ENCODE measurements at places on chromosomes 1 and 21.
A peak's percentile ranks its signal among the peaks of the same experiment; 100 is the strongest.

DNA sequence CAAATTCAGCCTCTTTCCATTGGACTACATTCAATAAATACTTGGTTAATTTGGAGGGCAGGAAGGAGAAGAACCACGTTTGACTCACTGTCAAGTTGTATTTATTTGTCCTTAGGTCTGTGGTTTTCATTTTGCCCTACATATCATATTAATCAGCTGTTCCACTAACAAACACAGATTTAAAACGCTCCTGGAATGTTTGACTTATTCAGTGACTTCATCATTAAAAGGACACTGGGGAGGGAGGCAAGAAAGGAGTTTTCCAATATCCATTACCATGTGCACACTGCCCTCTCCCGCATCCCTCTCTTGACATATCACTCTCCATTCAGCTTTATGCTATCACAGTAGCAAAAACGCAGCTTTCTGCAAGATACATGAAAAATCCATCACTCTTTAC lies 98.2 kb upstream of the C1orf87 start:
- DNase-seq, result no peak

DNA sequence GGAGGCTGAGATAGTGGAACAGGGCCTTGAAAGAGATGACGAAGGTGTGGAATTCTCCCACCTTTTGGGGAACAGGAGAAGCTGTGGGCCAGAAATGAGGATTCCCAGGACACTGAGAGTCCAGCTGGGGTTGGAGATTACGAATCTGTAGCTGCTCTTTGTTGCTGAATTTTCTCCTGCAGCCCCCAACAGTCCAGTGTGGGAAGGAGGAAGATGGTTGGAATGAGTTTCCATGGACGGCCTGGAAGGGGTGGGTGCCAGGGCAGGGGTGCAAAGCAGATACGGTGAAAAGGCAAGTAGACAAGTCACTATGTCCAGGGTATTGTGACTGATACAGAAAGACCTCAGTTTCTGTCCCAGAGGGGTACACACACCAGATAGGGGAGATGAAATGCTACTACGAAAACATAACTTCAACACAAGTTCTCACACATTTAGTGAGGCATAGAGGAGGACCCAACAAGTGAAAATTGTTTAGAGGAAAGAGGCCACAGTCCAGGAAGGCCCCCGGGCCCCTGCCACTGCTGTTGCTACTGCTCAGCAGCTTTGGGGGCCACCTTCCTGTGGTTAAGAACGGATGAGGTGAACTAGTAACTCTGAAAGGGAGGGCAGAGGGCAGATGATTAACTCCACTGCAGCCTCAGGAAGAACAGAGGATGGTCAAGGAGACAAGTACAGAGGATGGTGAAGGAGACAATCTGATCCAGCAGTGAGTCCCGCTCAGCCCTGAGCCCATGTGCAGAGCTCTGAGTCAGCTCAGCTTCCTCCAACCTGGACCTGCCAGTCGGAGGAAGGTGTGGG lies 7.3 kb downstream of the CD244 start:
- no peak for DNase-seq

DNA sequence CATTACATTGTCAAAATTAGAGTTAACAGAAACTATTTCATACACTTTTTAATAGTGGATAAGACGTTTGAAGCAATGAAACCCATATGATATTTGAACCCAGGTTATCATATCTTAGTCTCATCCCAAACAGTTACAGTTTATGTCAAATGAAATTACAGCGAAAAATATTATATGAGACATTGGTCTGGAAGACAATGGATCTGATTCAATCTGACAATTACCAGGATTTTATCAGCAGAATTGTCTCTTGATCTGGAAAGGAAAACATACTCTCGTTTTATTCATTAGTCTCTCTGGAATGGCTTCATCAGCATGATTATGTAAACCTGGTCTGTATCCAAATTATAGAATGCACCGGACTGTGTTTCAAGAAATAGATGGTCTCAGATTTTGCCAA lies 818.6 kb downstream of the NCAM2 start:
- DNase-seq, result no peak

GRCh38 chr1:221530791-221531190 lies 211.1 kb downstream of the DUSP10 start:
- no peak for DNase-seq

DNA sequence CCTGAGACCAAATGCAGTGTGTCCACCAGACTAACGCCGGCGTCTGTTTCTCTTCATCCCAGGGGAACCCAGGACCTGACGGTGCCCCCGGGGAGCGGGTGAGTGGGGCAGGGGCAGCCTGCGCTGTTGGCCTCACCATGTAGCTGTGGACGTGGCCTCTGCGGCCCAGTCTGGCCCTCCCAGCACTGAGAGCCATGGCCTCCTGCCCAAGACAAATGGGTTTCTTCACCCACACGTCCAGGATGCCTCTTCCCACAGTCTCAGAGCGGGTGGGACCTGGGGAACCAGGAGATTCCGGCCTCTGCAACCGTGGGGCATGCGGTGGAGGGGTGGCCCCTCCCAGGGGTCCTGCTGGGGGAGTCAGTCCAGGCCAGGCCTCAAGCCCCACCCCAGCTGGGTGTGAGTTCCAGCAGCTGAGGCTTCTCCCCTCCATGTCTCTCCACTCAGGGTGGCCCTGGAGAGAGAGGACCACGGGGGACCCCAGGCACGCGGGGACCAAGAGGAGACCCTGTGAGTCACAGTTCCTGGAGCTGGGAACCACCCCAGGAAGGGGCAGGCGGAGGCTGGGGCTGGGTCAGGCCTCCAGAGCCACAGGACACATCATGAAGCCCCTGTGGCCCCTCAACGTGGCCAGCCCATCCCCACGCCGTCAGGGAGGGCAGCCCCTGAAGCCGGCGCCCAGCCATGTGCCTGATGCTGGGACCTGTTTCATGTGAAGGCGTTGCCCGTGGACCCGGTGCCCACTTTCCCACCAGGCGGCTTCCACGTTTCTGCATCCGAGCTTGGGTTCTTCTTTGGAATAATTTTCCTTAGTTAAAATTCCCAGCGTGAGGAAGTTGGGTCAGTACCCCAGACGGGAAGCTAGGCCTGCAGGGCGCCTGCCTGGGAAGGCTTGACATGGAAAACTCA lies 11.0 kb downstream of the COL6A1 start:
- peak; percentile 87 for DNase-seq

GRCh38 chr1:240174734-240175133 lies 83.1 kb downstream of the FMN2 start:
- no peak for DNase-seq

DNA sequence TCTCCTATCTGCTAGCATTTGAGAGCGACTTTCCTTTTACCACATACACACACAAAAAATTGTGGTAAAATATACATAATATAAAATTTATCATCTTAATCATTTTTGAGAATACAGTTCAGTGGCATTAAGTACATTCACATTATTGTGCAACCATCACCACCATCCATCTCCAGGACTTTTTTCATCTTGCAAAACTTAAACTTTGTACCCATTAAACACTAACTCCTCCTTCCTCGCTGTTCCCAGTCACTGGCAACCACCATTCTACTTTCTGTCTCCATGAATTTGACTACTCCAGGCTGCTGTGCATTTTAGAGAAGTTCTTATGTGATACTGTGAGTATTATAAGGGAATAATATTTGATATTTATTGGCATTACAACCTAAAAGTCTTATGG lies 181.3 kb downstream of the C1orf21 start:
- no peak for DNase-seq

- peak; percentile 58 for DNase-seq
Observed at GRCh38 chr1:156134716-156135435, 18.5 kb upstream of the SEMA4A start.

GRCh38 chr21:32747396-32747795 lies 19.6 kb upstream of the SYNJ1 start:
- DNase-seq, result no peak

DNA sequence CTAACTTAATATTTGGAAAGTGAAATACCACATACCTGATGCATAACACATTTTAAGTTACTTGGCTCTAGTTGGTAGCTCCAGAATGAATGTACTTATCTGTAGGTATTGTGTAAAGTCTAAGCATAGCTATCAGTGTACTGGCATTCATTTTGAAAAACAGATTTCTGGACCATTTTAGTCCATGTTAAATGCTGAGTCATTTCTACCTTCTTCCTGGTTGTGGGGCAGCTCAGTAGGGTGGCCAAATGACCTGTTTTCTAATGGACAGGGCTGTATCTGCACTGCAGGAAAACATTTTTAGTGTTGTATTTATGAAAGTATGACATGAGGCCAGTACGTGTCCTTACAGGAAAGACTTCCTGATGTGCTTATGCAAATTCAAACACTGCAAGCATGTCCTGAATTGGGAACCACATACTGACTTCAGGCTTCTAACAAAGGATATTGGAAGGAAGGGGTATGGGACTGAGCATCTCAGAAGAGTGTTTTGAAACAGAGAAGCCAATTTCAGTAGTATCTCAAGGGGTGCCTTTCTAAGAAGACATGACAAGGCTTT lies 300.3 kb upstream of the B3GALT2 start:
- DNase-seq, result peak; percentile 11

DNA sequence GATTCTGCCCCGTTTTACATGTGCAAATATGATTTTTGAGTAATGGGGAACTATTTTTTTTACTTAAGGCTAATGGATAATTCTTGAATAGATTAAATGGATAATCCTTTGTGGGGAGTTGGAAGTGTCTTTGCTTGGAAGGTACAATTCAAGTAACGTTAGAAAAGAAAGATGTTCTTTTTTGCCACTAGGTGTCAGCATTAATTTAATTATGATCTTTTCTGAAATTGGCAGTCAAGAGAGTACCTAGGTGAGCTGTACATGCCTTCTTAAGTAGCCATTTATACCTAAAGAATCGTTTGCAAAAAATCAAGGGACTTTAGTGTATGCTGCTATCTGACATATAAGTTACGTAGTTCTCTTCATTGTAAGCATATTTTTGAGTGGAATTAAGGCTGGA lies 2.2 kb downstream of the FBXO28 start:
- no peak for DNase-seq

DNA sequence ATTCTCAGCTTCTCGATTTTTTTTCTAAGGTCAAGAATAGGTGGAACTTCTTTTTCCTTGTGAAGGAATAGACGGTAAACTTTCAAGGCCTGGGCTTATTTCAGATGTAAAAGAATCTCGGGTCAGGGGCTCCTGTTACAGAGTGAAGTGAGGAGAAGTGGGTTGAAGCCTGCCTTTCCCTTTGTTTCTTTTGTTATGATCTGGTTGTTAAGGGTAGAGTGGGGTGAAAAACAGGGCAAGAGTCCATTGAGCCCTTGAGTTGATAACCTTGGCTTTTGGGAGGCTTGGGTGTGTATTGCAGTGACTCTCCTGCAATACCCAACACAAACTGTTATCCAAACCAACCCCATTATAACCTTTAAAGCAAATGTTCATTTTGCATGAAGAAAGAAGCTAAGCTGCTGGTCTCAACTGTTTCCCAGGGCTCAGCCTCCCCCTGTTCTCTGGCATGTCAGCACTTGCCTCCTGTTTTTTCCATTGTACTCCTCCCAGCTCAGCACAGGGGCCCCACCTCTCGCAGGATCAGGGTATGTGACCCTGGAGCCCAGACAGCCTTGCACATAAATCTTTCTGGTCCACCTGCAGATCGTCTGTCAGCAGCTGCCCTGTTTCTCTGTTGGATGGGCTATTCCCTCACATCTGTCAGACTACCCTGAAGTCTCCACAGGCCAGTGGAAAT lies 102.4 kb downstream of the CACHD1 start:
- no peak for DNase-seq

- DNase-seq, result peak; percentile 59
Observed at GRCh38 chr1:25062621-25063255, 132.7 kb upstream of the RUNX3 start.

DNA sequence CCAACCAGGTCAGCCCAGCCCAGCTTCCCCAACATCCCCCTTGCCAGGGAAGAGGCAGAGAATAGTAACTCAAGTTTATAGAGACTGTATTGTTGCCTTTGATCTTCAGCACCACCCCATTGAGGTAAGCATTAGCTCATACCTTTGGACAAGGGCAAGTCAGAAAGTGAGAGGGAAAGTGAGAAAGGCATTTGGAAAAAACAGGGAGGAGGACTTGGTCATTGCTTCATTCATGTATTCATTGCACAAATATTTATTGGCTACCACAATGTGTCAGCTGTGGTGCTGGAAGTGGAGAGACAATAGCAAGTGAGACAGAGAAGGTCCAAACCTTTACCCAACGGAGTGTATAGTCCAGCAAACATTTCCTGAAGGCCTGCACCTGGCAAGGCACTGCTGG lies 561.2 kb downstream of the KIF26B start:
- DNase-seq, result peak; percentile 85

DNA sequence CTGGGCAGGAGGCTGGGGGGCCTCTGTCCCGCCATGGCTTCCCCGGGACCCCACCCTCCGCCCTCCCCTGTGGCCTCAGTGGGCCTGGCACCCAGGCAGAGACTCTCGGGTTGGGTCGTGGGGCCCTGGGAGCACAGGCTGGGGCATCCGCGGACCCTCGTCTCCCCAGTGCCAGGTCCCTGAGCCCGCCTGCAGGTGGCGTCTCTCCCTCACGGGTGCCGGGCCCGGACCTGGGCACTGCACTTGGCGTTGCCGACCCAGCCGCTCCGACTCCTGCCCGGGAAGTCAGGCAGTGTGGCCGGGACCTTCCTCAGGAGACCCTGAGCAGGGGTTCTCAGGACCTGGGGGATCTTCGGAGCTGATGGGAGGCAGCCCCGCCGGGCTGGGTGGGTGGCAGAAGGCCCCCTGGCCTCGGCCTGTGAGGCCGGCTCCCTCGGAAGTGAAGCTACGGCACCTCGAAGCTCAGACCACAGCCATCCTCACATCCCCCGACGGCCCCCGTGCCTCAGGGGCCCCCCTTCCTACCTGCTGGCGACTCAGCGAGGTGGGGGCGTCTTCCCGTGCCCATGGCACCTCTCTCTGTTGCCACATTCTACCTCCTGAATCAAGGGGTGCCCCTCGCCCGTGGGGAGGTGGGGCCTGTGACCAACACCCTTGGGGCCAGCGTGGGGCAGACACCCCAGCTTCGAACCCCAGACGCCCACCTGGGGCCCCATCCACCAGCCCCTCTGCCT lies 6.4 kb upstream of the C1orf159 start:
- DNase-seq, result peak; percentile 100

- no peak for DNase-seq
Observed at GRCh38 chr1:235749755-235750300, 100.2 kb upstream of the GNG4 start.

- peak; percentile 31 for DNase-seq
Observed at GRCh38 chr1:42153624-42154023, 414 bp downstream of the GUCA2B start.

DNA sequence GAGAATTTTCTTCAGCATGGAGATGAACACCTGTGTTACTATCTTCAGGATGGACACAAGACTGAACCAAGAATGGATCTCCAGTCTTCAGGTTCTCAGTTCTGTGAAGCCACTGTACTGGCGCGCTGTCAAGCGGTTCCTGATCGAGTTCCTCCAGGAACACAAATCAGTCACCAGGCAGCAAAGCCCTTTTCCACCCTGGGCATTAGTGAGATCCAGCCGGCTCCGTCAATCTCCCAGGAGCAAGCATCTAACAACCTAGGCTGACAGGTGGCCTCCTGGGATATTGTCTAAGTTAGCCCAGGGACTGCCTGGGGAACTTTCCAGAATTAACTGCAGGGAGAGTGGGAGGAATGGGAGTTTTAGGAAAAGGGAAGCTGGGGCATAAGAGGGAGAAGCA lies 9.7 kb upstream of the IGFN1 start:
- no peak for DNase-seq

GRCh38 chr1:174157157-174157806 lies 2.0 kb upstream of the RABGAP1L start:
- DNase-seq, result no peak
